ENCODE measurements at places on chromosomes 5 and 9.

- no peak for DNase-seq
These were observed 37.4 kb downstream of the RAD50 start for GRCh38 chr5:132594170-132594569.

- DNase-seq: no peak
These were observed 190.5 kb downstream of the NXNL2 start for GRCh38 chr9:88725300-88726019.

DNA sequence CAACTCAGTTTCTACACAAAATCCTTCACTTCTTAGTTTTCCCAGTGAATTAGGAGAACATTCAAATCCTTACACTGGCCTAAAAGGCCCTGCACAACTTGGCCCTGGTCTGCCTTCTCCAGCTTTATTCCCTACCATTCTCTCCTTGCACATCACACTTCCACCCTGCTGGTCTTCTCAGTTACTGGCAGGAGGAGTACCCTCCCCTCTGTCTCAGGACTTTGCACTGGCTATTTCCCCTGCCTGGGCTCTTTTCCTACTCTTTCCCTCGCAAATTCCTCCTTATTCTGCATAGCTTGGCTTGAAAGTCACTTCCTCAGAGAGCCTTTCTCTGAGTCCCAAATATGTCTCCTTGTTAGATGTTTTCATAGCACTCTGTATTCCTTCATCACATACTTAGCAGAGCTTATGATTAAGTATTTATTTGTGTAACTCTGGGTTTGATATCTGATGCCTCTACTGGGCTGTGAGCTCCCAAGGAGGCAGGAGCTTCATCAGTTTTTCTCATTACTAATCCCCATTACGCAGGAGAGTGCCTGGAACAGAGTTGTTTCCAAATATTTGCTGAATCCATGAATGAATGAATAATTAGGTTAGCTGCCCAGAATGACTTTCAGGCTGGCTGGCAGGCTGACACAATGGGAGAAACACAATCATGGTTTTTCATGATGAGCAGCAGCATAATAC, 159.8 kb upstream of the KLF9 start:
- DNase-seq: no peak

DNA sequence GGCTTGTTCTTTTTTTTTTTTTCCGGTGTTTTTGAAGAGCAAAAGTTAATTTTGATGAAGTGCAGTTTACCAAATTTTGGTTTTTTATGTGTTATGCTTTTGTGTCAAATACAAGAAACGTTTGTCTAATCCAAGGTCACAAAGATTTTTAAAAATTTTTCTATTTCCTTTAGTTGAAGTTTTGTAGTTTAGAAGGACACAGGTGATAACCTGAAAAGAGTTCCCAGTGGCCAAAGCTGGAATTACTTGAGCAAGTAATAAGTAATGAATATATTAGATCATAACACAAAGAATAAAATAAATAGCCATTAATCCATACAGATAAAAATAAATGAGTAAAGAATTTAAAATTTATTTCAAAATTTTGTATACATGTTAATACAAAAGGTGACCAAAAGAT, 71.5 kb downstream of the FCHO2 start:
- no peak for DNase-seq

DNA sequence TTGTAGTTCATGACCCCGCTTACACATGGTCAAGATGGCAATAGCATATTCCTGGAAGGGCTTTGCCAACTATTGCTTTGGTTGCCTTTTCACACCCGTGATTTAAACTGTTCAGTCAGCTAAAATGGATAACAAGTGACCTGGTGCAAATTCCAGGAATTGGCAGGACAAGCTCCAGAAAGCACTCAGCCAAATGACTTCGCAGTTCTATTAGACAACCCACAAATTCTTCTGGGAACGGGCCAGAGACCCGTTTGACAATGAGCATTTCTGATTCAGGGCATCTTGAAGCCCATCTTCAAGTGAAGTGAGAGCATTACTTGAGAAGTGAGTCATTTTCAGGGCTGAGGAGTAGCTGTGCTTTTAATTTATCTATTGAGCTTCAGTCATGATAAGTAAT, 165.0 kb downstream of the DROSHA start:
- DNase-seq: no peak

- DNase-seq: no peak
These were observed 217.6 kb downstream of the NPR3 start for GRCh38 chr5:32928761-32929160.

GRCh38 chr5:116650544-116650943, 75.9 kb upstream of the SEMA6A start:
- no peak for DNase-seq

DNA sequence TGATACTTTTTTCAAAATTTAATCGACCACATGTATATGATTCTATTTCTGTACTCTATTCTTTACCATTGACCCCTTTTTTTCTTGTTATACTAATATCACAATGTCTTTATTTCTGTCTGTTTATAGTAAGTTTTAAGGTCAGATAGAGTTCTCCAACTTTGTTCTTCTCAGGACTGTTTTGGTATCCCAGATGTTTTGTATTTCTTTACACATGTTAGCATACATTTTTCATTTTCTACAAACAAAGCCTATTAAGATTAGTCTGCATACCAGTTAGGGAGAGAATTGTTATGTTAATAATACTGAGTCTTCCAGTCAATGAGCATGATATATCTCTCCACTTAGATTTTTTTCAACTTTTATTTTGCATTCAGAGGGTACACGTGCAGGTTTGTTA, 8.2 kb upstream of the CAMK4 start:
- DNase-seq: no peak

DNA sequence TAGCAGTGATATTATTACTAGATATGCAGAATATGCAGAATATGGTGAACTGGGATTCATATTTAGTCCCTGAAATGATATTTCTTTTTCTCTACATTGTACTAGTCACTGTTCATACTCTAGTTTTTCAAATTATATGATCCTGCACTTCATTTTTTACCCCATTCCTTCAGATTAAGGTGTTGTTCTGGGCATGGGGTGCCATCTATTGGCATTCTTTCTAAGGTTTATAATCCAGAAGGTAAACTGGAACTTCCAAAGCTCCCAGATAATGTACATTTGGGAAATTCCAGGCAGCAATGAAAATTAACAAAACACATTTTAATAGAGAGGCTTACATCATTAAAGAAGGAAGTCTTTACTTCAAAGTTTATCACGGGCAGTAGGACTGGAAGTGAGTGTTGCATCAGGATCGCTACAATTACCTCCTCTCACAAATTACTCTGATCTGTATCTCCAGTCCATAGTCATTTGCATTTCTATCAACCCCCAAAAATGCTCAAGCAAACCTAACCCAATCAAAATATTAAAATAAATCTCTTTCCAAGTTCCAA, 12.5 kb downstream of the RFX3 start:
- DNase-seq: no peak

- no peak for DNase-seq
These were observed 417.7 kb downstream of the GADD45G start for GRCh38 chr9:90022474-90022873.

DNA sequence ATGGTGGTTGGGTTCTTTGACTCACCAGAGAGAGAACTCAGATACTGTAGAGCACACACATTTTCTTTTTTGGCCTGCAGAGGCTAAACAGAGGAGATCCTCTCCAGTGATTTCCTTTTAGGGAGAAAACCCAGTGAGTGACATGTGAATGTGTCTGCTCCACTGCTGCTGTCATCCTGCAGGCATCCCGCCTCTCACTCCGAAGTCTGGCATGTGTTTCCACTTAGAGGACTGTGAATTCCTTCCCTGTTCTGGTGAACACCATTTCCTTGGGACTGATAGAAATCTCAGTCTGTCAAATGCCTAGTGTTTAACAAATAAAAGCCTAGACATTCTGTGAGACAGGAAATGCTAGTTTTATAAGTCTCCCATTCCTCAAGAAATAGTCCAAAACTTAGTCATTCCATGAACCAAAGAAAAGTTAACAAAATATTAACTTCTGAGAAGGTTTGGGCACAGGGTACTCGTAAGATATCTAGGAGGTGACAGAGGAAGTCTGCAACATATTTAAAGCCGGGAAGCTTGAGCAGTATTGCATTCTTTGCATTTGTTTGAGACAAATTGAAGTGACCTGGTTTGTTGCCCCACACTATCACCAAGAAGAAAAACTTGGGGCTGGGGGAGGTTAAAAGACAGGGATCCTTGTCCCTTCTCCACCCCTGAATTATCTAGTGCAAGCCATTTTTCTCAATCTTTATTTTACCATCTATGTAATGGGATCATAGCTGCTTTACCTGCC, 74.9 kb upstream of the NIPAL4 start:
- DNase-seq: no peak

DNA sequence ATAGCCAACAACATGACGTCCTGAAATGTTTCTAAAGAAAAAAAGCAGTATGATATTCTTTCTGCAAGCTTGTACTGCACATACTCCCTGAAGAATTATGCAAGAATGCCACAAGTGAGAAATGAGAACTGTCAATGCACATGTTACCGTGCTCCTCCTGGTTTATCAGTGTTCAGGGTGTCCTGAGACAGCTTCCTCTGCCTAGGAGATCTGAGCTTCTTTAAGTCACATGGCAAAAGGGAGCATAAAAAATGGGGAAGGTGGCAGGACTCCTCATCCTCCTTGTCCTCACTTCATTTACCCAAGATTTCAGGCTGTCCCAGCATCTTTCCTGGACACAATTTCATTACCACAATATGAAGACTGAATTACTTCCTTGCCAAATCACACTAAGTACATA, 238.2 kb downstream of the GLIS3 start:
- no peak for DNase-seq
